Cortex of kidney (tissue), 1 donor: ENCODE measurements at places on chromosomes 1 and 21.

GRCh38 chr1:94095112-94095637 lies 25.8 kb downstream of the ABCA4 start:
- DNase-seq, result no peak

GRCh38 chr1:66768965-66769364 lies 16.7 kb downstream of the DYNLT5 start:
- no peak for DNase-seq

- no peak for DNase-seq
Measured at GRCh38 chr1:27087371-27088220, 67.3 kb downstream of the SLC9A1 start.

- no peak for DNase-seq
Measured at GRCh38 chr1:94246692-94247137, 9.3 kb upstream of the ARHGAP29 start.

GRCh38 chr1:178389441-178389840 lies 107.3 kb downstream of the CLEC20A start:
- no peak for DNase-seq

- no peak for DNase-seq
Measured at GRCh38 chr1:89703469-89703868, 70.5 kb downstream of the LRRC8C start.

DNA sequence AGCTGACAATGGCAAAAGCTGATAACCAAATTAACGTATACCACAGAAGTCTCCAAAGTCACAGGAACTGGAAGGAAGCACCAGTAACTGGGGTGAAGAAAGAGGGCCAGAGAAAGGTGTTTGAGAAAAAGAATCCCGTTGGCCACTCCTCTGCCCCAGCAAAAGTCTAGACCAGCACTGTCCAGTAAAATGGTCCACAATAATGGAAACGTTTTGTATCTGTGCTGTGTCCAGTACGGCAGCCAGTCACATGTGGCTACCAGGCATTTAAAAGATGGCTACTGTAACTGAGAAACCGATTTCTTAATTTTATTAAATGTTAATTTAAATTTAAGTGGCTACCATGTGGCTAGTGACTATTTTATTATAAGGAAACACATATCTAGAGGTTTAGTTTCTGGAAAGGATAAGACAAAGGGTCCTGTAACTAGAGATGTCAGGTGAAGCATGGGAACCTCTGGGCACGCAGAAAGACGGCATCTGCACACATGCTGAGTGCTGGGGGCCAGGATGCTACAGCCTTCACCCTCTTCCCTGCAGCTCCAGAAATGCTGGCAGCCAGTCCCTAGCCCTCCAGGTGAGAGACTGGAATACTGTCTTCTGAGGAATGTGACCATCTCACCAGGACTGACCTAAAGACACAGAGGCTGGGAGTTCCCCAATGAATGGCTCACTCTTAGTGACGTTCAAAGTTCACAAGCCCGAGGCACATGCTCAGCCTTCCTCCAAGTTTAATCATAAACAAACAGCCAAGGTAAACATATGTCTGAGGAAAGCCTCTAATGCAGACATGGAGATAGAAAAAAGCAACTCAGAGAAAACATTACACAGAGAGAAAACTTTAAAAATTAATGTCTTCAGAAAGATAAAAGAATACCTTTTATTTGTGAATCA lies 50.7 kb downstream of the JAK1 start:
- no peak for DNase-seq

DNA sequence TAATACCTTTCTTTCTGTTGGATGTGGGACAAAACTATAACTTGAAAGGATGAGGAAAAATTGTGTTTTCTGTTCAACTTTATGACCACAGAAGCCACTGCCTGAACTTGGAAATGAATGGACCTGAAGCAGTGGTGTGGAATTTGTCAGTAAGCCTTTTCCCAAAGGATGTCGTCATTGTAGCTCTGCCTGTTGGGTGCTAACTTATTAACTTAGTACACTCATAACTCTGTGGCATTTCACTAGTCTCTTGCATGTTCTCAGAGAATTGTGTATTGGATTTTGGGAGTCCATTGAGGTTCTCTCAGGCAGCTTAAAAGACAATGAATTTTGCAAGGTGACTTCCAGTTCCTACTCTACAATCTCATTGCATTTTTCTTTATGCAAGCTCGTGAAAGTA lies 49.6 kb downstream of the KCNK2 start:
- DNase-seq, result no peak

- no peak for DNase-seq
Measured at GRCh38 chr1:7366955-7367665, 404.0 kb upstream of the VAMP3 start.

DNA sequence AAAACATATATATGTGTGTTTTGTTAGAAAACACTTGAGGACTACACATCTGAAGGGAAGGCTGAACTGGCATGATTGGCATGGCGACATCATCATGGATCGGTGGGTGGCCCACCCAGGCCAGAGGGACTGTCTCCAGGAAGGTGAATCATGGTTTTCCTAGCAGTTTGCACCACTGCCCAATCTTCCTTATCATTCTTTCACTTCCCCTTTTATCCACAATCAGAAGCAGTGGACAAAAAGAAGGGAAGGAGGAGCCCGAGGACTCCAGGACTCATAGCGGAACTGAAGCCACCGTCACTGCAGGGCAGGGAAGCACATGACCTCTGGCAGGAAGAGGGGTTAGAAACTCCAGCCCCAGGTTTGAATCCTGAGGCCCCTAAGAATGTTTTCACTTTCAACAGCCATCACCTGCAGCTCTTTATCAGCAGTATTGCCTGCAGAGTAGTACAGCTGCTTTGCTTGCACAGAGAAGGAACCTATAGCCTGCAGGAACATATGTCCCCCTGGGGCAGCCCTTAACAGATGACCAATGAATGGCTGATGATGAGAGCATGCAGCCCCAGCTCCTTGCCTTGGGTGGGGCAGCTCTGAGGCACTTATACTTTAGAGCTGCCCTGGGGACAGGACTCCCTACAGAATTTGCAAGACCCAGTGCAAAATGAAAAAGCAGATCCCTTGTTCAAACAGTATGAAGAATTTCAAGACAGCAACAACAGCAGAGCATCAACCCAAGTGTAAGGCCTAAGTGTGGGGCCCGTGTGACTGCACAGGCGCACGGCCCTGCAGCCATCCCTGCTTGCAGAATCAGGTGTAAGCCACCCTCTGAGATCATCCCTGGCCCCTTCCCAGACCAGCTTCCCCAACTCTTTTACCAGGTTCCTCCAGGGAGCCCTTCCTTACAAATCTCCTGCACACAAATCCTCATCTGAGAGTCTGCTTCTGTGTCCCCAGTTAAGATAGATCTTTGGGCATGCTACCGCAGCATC lies 241.8 kb upstream of the IRF2BP2 start:
- no peak for DNase-seq

DNA sequence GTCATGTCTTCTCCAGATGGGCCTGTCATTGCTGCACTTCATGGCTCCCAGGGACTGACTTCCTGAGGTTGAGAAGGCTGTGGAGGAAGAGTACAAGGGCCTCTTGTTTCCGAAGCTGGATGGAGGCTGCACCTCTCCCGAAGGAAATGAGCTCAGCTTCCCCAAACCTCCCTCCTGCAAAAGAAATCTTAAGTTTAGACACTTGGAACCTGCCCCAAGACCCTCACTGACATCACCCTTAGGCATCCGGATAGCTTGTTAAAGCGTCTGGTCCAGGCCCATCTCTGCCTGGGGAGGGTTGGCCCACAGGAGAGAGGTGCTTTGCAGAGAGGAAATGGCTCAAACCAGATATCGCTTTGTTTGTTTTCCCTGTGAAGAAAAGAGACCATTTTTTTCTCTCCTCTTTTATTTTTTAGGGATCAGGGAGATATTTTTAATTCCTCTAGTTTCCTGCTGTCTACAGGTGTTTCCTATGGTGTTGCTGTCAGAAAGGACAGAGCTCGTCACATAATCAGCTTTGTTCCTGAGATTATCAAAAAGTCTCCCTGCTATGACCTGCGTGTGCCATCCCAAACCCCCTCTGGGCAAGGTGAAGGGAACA lies 25.0 kb downstream of the RCSD1 start:
- DNase-seq, result no peak

- no peak for DNase-seq
Measured at GRCh38 chr1:187092104-187092503, 263.4 kb downstream of the PLA2G4A start.

DNA sequence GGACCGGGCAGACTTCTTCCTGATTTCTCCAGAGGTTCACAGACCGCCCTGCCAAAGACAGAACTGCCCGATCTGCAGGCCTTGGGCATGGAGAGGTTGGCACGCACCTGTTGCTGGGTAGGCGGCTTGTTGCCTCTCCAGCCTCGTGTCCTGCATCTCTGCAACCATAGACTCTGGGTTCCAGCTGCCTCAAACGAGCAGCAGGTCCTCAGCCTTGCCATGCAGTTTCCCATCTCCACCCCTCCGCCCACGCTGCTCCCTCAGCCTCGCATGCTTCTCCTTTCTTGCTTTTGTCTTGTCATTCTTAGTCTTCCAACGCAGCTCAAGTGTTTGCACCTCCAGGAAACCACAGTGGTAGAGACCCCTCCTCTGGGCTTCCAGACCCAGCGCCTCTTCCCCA lies 126.2 kb downstream of the LACTBL1 start:
- DNase-seq, result no peak
